WERI-Rb-1 (cell line): ENCODE measurements at places on chromosomes 4 and X.

DNA sequence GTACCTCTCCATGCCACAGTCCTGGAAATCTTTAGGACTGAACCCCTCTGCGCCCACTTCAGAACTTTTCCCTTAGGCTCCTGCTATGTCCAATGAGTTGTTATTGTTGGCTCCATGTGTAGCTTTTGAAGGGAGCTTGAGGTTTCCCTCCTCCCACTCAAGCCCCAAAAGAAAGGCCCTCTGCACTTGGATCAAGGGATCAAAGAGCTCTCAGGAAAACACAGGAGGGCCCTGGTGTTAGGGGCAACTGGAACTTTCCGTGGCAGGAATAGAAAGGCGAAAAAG lies 135.0 kb downstream of the RASL11B start:
- DNase-seq, result no peak

GRCh38 chr4:110075083-110075738 lies 123.2 kb downstream of the ELOVL6 start:
- DNase-seq, result no peak

- no peak for DNase-seq
Measured at GRCh38 chr4:146349306-146349705, 135.0 kb downstream of the REELD1 start.

DNA sequence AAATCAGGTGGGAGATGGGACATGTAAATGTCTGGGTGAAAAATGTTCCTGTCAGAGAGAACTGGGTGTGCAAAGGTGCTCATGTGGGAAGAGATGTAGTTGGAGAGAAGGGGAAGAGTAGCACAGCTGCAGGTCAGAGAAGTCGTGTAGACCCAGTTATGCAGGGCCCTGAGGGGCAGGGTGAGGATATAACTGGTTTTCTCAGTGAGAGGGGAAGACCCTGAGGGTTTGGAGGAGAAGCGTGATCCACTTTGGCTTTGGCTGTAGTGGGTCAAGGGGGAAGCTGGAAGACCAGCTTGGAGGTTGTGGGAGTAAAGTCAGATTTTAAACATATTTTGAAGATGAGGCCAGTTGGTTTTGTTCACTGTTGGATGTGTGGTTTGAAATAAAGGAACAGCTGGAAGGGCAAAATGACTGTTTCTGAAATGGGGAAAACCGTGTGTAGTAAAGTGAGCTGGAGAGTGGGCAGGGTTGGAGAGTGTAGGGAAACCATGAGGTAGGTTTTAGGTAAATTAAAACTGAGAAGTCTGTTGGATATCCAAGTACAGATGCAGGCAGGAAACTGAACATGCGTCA lies 44.2 kb downstream of the NAP1L5 start:
- no peak for DNase-seq

DNA sequence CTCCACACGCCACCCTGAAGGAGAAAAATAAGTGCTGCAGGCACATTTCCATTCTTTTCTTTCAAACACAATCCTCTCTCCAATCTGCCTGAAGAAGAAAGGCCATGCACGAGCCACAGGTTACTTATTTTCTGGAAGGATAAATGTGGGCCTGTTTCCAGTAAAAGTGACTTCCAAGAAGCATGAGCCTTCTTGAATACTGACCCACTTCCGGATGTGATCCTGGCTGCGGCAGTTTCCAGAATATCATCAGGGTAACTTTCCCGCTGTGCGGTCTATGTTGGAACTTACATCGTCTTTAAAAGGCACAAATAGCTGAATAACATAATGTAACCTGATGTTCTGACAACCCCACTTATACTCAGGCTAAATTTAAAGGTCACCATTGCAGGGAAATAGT lies 66.3 kb upstream of the TAPT1 start:
- DNase-seq, result no peak

GRCh38 chr4:71290074-71290473 lies 48.7 kb upstream of the SLC4A4 start:
- DNase-seq, result no peak

DNA sequence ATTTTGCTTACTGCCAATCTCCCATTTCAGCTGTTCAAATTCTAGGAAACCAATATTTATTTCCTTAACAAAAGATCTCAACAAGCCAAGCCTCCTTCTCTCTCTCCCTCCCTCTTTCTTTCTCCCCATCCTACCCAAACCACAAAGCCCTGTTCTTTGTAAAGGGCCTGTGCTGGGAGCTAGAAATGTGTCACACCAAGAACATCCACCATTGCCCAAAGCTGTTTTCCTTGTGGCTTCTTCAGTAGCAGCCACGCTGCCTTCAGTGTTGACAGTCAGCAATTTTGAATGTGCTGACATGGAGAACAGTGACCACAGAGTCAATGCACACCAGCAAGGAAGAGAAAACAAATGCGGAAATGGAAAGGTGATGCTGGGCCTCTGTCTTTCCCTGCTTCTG lies 203.0 kb downstream of the MAML3 start:
- no peak for DNase-seq

DNA sequence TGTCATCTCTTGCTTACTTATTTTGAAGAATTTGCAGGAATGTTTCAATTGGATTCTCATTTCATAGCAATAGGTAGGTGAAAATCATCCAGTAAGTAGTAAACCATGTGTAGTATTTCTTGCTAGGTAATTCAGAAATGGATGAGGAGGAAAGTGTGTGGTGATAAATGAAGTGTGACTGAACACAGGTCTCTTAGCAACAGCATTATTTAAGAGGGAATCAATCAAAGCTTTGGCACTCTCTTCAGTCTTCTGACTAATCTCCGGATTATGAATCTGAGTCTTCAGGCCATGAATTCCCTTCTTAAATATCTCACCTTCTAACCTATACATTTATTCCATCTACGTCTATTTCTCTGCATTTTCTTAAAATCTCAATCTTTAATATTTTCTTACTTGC lies 55.8 kb upstream of the ARHGAP24 start:
- DNase-seq, result no peak

- no peak for DNase-seq
Measured at GRCh38 chrX:43238461-43238945, 417.6 kb upstream of the MAOA start.
